M059J (cell line): ENCODE measurements at places on chromosomes 13 and 19. TPM values are rescaled to one million over a fixed set of nuclear protein-coding genes. Genes with fewer than 3 reads are reported as not detected.

The ESD gene
- 112 and 136 TPM in 2 replicates for total RNA-seq

The IRGC gene
- total RNA-seq, result not detected in 2 replicates

The GRIK5 gene
- 0.07 TPM in 1 of 2 replicates, not detected in the other for total RNA-seq

The CCNE1 gene
- 33.0 and 40.2 TPM in 2 replicates for total RNA-seq

The CD209 gene
- total RNA-seq, result not detected in 2 replicates

The NXNL1 gene
- not detected in 2 replicates for total RNA-seq

The LGI4 gene
- not detected in 2 replicates for total RNA-seq

The TGFB1 gene
- 10.1 and 22.9 TPM in 2 replicates for total RNA-seq

The BCAM gene
- 23.3 and 49.5 TPM in 2 replicates for total RNA-seq

The C19orf18 gene
- not detected in 2 replicates for total RNA-seq

The ADGRE3 gene
- not detected in 2 replicates for total RNA-seq

The LAIR1 gene
- 0.15 TPM in 1 of 2 replicates, not detected in the other for total RNA-seq

The ZSCAN4 gene
- total RNA-seq, result not detected in 2 replicates

The GPR183 gene
- total RNA-seq, result 0.12 and 0.74 TPM in 2 replicates

The ARGLU1 gene
- total RNA-seq, result 7.0 and 15.2 TPM in 2 replicates

The RFPL4A gene
- total RNA-seq, result not detected in 2 replicates

The EFNA2 gene
- total RNA-seq, result not detected in 2 replicates

The TIMM50 gene
- total RNA-seq, result 88.1 and 93.0 TPM in 2 replicates

The LMO7 gene
- total RNA-seq, result 66.3 and 109 TPM in 2 replicates

The CGB1 gene
- 2.6 and 14.5 TPM in 2 replicates for total RNA-seq

The RGL3 gene
- 2.5 and 3.7 TPM in 2 replicates for total RNA-seq

The DCUN1D2 gene
- 4.0 and 10.9 TPM in 2 replicates for total RNA-seq

The TUBB4A gene
- total RNA-seq, result 0.20 TPM in 1 of 2 replicates, not detected in the other

The MYDGF gene
- 276 and 367 TPM in 2 replicates for total RNA-seq

The CLPTM1 gene
- total RNA-seq, result 47.6 and 70.6 TPM in 2 replicates

The ANKRD27 gene
- 43.3 and 48.3 TPM in 2 replicates for total RNA-seq

The LYPD3 gene
- 0.27 and 0.34 TPM in 2 replicates for total RNA-seq

The C19orf73 gene
- total RNA-seq, result 0.44 and 1.6 TPM in 2 replicates

The SDHAF1 gene
- 32.0 and 40.1 TPM in 2 replicates for total RNA-seq

The CD320 gene
- 207 and 214 TPM in 2 replicates for total RNA-seq

The ZNF667 gene
- 4.5 and 9.9 TPM in 2 replicates for total RNA-seq

The PTH2 gene
- not detected in 2 replicates for total RNA-seq
